BJ (cell line): ENCODE measurements at places on chromosomes 1 and 21. TPM values are rescaled to one million over a fixed set of nuclear protein-coding genes. Genes with fewer than 3 reads are reported as not detected.
A peak's percentile ranks its signal among the peaks of the same experiment; 100 is the strongest.

DNA sequence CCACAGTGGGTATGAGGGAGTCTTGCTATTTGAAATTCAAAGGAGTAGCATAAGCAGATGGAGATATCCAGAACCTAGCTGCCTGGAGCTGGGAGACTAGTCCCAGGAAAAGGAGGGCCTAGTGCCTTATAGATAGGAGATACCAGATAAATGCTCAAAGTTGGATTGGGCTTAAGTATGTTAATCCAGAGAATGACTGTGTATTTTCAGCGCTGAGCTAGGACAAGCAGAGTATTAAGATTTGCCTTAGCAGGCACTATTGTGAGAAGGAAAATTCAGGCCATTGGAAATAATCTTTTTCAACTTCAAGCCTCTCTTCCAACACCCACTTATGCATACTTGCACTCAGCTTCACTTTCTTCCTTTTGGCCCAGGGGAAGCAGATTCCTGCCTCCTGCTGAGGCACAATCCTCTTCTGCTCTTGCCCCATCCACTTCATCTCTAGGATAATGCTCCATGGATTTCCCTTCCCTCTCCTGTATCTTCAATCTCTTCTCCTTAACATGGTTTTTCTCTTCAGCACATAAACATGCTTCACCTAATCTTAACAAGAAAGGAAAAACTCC, 21.1 kb downstream of the PIK3C2B start:
- no peak for DNase-seq

DNA sequence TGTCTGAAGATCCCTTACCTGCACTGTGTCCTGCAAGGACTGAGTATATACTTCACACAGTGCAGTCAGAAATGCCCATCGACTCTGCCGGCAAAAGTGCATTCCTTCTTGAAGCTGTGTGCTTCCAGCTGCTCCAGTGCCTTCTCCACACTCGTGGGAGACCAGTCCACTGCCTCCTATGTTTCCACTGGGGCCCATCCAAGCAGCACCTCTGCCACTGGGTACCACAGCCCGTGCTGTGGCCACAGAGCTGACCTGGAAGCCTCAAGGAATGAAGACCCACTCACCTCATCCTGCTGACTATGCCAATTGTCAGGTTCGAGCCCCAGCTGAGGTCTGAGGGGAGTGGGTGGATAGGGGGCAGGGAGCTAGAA, 108.1 kb downstream of the GDAP2 start:
- DNase-seq, result no peak

Gene ATAD3C
- polyA plus RNA-seq, result 0.06 and 0.20 TPM in 2 replicates

Gene AXDND1
- 0.20 and 0.27 TPM in 2 replicates for polyA plus RNA-seq

Gene IL23R
- not detected in 2 replicates for polyA plus RNA-seq

GRCh38 chr1:248243204-248243603, 12.0 kb downstream of the OR2M4 start:
- DNase-seq, result no peak

DNA sequence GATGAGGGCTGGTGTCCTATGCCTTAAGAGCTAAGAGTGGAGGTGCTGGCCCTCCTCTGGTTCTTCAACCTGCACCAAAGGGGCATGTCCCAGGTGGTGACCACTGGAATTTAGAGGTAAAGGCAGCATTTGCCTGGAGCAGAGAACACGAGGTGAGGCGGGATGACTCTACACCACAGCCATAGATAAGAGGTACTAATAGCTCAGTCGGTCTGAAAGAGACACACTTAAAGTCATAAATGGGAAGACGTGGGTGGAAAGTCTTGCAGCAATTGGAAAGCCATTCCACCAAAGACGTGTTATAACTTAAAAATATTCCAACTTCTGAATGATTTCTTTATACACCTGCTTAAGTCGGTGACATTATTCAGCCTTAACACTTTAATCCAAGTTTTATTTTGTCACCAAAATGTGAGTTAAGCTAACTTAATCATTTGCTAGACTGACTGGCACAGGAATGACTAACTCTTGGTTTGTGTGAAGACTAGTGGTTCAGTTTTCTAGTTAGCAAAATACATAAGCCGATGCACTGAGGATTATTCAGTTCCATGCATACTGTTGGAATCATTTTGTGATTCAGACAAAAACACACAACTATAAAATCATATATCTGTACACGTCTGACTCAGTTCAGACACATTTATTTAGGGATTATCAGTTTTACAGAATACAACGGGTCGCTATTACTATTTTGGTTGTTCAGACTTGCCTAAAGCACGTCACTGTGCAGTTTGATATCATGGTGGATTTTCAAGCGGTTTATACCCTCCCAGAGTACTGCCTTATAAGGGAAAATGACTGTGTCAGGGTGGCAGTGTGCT, 4.6 kb upstream of the ETS2 start:
- no peak for DNase-seq

GRCh38 chr1:91637539-91637994, 136.9 kb downstream of the CDC7 start:
- no peak for DNase-seq

DNA sequence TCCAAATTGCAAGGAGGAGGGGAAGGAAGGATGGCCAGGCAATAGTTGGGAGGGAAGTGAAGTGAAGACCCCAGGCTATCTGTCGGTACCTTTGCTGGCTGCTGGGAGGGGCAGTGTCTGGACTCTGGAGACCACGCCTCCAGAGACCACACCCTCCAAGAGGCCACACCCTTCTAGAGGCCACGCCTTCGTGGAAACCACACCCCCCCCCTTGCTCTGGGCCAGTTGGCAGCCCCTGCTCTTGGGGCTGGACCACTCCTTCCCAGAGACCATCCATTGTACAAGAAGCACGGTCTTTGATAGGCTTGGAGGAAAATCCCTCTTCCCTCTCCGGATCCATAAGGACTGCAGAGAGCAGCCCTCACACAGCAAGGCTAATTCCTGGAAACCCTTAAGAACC, 73.1 kb downstream of the RYR2 start:
- DNase-seq, result no peak

GRCh38 chr1:31976401-31976800, 37.3 kb upstream of the KHDRBS1 start:
- DNase-seq, result no peak

Gene KRTAP19-1
- polyA plus RNA-seq, result not detected in 2 replicates

DNA sequence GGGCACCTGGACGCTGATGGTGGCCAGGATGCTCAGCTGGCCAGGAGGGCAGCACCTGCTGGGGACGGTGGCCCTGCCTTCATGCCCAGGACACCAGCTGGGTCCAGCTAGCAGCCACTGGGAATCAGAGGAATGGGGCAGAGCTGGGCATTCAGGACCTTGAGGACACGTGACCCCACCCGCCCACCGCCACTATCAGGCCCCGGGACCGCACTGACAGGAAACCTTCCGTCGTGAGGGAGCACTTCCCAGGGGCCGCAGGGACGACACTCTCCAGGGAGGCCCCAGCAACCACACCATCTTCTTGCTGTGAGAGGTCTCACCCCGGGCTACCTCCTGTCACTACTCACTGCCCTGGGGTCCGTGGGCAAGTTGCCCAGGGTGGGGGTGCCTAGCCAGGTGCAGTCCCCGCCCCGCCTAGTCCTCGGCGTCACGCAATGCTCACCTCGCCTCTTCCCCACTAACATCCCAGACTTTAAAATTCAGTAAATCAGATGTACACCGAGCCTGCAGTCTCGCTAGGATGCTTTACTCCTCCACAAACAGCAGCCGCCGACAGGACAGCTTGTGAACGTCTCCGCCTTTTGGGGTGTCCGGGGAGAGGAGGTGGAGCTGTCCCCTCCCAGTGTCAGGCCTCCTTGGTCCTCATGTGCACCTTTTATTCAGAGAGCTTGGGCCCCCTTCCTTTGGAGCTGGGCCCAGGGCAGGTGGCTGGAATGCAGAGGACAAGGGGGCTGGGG, 4.9 kb downstream of the VWA1 start:
- no peak for DNase-seq

GRCh38 chr1:162279136-162279498, 97.5 kb downstream of the SPATA46 start:
- no peak for DNase-seq

DNA sequence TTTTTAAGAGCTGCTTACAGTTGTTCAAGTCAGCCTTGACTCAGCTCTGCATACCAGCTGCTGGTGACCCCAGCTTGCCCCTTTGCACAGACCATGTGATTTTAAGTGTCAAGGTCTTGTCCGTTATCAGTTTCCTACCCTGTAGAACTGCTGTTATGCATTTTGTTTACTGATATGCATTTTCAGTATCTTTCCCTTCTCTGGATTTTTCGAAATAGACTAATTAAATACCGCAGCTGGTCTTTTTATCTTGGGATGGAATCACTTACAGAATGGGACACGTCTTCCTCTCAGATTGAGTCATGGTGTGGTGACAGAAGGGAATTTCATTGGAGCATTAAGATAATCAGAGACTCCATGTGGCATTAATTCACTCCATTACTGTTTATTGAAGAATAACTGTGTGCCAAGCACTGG, 145.6 kb downstream of the FMN2 start:
- peak; percentile 64 for DNase-seq

Gene DNAI4
- polyA plus RNA-seq, result 1.3 and 2.8 TPM in 2 replicates

DNA sequence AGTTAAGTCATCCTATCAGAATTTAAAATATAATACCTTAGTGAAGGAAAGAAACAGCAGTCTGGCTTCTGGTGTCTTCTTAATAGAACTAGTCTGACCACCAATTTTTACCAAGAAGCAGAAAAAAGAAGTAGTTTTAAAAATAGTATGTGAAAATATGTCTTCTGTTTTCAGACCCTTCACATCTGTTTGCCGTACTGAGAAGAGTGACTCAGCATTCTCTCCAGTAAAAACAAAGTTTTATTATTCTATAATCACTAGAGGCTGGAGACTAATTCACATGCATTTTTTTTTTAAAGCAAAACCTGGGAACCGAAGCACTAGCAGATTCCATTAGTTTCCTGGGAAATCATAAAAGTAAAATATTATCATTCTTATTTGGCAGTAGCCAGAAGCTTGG, 163.8 kb downstream of the COL24A1 start:
- peak; percentile 74 for DNase-seq

Gene C1orf52
- polyA plus RNA-seq, result 29.6 and 30.5 TPM in 2 replicates

DNA sequence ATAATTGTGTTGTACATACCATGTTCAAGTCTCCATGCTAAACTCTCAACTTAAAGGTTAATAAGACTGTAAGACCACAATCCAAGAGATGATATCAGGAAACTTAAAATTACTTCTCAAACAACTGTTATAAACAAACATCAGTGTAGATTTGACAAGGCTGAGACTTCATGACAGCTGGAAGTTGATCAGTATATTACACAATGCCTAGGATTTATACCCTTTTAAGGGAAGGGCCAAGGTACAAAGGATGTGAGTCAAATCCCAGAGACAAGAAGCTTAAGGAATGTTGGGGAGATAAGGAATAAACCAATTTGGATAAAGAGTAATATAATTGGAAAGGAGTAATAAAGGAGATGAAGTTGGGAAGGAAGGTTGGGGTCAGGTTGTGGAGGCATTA, 98.8 kb downstream of the LBR start:
- no peak for DNase-seq

DNA sequence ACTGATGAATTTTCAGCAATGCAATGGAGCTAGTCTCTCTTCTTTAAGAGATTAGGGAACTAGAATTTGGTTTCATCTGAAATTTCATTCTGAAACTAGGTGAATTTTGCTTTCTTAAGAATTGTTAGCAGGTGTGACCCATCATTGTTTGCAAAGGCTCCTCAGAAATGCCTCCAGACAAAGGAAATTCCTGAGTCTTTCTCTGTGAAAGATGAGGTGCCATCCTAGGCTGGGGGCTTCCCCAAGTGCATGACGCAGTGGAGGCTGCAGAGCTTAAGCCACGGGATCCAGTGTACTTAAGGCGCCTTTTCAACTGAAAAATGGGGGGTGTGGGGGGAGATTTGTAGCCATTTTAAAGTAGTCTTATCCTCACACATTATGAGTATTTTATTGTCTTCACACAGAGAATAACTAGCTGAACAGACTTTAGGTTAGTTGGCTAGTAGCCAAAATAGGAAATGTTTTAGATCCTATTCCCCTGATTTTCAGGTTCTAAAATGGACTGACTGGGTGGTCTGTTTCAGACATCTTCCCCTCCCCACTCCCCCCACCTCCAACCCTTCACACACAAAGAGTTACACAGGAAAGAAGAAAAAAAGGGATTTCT, 202.0 kb downstream of the NFIA start:
- DNase-seq, result no peak

DNA sequence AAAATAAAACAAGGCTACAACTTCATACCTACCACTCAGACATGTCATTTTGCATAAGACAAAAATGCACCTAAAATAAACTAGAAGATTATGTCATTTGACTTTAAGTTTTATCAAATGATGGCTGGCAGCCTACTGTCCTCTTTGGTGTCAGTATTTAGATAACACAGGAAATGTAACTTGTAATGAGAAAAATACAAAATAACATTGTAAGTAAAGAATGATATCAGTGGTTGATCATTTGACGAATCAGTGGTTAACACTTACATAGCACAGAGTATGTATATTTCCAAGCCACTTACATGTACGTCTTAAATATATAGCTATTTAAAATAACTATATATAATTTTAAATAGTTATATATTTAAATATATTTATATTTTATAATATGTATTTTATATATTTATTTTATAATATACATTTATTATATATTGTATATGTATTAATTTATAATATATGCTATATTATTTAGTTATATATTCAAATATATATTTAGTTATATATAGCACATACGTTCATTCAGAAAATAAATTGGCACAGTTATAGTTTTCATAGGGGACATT, 44.1 kb downstream of the ZNF678 start:
- no peak for DNase-seq

- no peak for DNase-seq
Observed at GRCh38 chr1:28716336-28716735, 20.4 kb upstream of the YTHDF2 start.

Gene HCRTR1
- polyA plus RNA-seq, result not detected in 2 replicates

Gene TMOD4
- 0.16 and 0.18 TPM in 2 replicates for polyA plus RNA-seq

GRCh38 chr1:209412566-209412965, 170.9 kb upstream of the CAMK1G start:
- DNase-seq, result no peak

- no peak for DNase-seq
Observed at GRCh38 chr1:158103861-158104522, 76.7 kb upstream of the CD1D start.

GRCh38 chr1:24191860-24192259, 4.8 kb upstream of the IFNLR1 start:
- DNase-seq, result no peak

GRCh38 chr1:27816921-27817630, 13.5 kb upstream of the PPP1R8 start:
- peak; percentile 24 for DNase-seq

- no peak for DNase-seq
Observed at GRCh38 chr1:231057410-231057809, 17.4 kb upstream of the FAM89A start.

DNA sequence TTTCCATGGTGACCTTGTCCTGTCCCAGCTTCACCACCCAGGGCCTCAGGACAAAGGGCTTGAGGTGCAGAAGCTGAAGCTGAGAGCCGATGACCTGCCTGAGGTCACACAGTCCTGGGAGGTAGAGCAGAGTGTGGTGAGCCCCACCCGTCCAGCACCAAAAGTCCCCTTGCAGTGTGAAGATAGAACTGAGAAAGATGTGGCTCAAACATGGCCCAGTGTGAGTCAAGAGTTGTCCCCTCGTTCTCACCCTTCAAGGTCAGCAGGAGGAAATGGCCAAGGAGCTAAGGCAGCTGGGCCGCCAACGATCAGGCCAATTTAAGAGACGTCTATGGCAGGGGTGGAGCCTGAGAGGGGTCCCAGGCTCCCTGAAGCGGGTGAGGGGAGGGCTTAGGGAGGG, 157.5 kb upstream of the KLHDC7A start:
- DNase-seq, result no peak
